ENCODE measurements at places on chromosomes 2 and 18.

DNA sequence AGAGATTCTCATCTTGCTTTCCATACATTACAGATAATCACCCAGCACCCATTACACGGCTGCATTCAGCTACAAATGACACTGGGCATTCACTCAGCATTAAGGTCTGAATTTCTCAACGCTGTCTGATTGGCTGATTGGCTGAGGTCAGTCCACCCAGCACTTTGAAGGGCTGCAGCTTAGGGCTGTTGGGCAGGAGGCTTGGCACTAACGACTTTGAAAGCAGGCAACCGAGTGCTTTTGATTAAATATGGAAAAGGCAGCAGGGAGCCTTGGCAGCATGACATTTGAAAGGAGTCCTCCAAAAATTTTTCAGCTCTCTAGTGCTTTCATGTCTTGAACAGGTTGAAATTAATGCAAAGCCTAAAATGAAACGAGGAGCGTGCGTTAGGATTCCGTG is 253.0 kb downstream of the DCDC2C start:
- no peak for DNase-seq

DNA sequence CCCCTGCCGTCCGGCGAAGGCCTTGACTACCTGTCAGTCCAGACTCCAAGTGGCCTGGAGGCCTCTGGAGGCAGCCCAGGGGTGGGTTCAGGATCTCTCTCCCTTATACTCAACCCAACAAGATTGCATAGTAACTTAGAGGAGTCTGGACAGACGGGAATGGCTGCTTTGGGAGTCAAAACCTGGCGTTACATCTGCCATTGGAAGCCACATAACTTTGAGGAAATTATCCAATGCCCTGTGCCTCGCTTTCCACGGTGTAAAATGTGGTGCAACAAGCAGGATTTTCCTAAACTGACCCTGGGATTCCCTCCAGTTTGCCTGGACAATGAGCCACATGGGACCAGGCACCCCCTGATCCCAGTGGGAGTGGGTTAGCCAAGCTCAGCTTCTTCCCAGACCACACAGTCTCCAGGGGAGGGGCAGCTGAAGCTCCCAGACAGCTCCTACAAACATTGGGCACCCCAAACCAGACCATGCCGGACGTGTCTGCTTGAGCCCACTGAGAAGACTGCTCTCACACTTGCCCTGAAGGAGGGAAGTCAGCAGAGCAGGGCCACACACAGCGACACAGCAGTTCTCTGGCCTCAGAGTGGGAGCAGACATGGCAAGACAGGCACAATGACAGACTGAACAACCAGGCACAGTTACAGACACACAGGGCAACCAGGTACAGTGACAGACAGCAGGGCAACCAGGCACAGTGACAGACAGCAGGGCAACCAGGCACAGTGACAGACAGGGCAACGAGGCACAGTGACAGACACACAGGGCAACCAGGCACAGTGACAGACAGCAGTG is 65.6 kb upstream of the RAB6C start:
- no peak for DNase-seq

DNA sequence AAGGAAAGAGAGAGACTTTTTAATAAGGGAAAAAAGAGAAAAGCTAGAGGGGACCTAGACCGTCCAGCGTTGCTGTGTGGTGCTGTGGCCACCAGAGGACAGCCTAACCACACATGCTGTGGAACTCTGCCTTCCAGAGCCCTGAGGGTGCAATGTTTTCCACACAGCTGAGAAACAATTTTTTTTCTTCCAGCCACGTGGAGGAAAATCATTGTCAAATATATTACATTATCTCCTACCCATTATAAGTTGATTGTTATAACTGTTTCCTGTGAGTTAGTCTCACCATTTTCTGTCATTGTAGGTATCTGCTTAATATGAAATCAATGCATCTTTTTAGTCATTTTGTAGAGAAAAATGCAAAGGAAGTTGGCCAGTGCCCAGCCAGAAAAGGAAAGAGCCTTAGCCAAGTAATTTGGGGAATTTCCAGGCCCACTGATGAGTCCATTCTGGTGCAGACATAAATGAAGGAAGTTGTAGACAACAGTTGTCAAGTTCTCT is 5.9 kb upstream of the MRPL19 start:
- DNase-seq = no peak

DNA sequence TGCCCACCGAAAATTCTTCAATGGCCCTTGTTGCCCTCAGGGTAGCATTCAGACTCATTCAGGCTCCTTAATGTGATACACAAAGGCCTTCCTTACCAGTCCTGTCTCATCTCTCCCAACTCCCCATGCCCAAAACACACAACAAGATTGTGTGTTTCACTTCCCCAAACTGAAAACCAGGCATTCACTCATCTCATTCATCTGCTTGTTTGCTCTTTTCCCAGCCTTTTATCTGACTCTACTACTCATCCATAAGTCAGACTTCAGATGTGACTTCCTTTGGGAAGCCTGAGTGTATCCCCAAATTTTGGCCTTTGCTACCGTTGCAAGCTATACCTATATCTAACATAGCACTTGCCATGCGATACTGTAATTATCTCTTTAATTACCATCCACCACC is 9.7 kb upstream of the SLC39A10 start:
- no peak for DNase-seq

- no peak for DNase-seq
Measured at GRCh38 chr2:45627911-45628310, 16.8 kb upstream of the SRBD1 start.

DNA sequence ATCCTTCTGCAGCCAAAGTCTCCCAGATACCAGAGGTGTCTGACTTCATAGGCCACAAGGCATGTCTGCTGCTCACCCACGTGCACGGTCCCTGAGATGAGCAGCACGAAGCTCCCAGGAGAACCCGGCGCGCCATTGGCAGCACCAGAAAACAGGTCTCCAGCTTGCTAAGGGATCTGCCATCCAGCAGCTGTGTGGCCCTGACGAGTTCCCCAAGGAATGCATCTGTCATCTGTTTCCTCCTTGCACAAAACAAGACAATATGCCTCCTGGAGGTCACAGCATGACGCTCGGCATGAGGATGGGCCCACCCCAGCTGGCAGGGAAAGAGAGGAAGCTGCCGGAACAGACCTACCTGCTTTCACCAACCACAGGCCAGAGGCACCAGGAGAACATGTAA is 29.2 kb downstream of the HS6ST1 start:
- no peak for DNase-seq

DNA sequence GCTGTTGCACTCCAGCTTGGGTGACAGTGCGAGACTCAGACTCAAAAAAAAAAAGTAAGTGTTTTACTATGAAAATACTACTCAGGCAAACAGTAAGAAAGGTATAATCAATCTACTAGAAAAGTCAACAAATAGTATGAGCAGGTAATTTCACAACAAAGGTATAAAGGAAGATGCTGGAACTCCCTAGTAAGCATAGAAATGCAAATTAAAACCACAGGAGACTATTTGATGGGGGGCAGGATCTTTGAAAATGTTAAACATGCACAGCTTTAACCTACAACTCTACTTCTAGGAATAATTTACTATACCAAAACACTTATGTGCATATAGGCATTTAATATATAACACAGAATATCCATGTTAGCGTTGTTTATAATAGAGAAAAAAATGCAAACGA is 24.3 kb upstream of the TNFAIP6 start:
- DNase-seq = no peak

DNA sequence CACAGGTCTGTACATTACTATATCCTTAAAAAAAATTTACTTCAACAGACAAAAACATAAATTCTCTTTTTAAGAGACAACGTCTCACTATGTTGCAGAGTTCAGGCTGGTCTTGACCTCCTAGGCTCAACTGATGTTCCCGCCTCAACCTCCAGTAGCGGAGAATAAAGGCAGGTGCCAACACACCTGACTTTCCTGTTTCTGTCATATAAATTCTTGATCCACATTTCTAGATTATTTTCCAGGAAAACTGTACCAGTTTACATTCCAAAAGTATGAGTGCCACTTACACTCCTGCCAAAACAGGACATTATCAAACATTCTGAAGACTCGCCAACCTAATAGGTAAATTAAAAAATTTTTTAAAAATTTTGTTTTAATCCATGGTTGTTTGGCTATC is 48.6 kb downstream of the PUM2 start:
- DNase-seq = no peak

DNA sequence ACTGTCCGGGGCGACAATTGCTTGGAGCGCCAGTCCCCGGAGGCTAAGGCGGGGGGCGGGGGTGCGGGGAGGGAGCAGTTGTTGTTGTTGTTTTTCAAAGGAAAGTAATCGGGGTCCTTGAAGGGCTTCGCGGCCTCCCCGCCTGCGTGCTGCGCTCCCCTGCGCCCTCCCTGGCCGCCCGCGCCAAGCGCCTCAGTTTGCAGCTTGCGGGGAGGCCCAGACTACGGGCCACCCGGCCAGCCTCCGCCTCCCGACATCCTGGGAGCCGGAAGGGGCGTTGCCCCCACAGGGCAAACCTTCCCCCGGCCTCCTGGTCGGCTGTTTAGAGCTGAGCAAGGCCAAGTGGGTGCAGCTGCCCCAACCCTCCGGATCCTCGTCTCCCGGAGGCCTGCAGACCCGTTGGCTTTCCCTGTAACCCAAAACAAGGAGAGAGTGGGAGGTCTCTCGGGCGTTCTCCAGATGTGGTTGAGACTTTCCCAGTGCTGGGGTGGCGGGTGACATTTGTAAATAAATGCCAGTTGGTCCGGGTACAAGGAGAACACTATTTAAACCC is 3.7 kb upstream of the SIX3 start:
- DNase-seq = peak; percentile 59

DNA sequence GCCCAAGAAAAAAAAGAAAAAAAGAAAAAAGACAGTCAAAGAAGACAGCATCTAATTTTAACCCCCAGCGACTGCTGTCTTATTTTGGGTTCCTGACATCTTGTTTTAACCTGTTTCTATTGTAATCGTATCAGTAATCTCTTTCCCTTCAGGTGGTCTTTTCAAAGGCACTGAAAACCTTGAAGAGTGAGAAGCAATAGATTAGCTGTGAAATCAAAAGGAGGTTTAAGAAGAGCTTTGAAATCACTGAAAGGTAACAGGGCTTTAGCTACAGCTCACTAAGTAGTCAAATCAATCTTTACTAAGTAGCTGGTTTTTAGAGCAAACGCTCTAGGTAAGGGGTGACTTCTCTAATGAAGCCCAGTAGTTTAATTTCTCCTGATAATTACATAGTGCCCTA is 5.4 kb upstream of the TANC1 start:
- no peak for DNase-seq

DNA sequence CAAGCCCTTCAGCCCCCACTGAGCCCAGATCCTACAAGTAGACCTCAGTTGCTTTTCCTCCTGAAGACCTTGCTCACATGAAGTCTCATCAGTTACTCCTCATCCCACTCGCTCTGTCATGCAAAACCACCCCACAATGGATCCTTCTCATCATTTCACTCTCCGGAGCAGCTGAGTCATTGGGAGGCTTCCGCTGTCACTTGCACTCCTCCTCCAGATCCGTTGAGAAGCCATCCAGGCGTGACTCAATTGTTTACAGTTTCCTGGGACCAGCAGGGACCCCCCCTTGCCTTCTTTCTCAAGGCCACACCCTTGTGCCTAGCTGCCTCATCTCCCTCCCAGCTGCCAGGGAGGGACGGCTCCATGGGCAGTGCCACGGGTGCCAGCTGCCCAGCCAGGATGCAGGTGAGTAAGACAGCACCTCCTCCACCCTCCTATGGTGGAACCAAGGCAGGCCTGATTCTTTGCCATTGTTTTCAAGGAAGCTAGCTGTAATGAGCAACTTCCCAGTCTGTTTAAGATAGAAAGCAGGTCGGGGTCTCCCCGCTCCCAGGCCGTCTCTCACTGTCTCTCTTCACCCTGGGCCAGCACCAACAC is 16.3 kb downstream of the GPR55 start:
- no peak for DNase-seq

- DNase-seq = no peak
Measured at GRCh38 chr2:61763605-61764034, 90.2 kb downstream of the FAM161A start.

DNA sequence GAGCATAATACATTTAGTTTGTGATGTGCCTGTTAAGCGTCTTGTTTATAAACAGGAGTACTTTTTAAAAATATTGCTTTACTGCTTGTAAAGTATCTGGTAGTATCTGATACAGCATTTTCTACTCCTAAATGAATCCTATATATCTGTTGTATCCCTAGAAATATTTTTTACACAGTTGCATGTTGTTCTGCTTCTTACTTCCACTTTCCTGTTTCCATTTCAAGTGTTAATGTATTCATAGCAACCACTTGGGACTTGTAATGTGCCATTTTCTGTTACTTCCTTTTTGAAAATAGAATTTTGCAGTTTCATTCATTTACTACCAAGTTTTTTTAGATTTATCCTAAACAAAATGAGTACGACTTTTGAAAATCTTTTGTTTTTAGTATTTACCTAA is 24.9 kb downstream of the CCNT2 start:
- peak; percentile 10 for DNase-seq

- no peak for DNase-seq
Measured at GRCh38 chr18:32355896-32356295, 114.8 kb downstream of the GAREM1 start.

GRCh38 chr2:95269036-95269680 is 5.1 kb upstream of the PROM2 start:
- no peak for DNase-seq

DNA sequence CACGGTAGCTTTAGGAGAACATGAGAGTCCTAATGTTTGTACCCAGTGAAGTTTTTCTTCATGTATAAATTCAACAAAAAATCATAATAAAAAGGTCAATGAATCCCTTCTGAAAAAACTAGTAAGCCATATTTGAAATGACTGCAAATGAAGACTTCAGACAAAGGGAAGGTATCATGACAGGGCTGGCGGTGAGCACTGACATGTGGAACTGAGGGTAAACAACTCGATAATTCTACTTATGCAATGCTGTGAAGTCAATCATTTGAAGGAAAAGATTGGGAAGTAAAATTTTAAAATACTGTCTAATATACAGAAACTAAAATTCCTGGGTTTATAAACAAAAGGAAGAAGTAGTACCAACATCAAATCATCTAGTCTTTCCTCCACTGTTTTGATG is 190.2 kb upstream of the COPS8 start:
- DNase-seq = no peak

DNA sequence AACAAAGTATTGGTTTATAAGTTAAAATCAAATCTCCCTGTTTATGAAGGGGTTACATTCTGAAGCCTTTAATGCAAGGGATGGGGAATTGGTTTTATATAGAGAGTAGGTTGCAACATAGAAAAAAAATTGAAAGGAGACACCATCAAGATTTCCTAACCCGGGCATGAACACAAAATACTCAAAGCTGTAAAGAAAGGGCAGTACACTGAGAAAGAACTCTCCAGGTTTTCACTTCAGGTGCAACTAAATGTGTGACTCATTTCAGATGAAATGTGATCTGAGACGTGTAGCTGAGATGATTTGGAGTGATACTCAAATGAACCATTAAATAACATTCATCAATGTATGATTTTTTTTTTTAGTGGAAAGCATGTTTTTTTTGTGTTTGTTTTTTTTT is 43.6 kb downstream of the SANBR start:
- DNase-seq = no peak

- no peak for DNase-seq
Measured at GRCh38 chr2:148819019-148819585, 55.9 kb upstream of the KIF5C start.

DNA sequence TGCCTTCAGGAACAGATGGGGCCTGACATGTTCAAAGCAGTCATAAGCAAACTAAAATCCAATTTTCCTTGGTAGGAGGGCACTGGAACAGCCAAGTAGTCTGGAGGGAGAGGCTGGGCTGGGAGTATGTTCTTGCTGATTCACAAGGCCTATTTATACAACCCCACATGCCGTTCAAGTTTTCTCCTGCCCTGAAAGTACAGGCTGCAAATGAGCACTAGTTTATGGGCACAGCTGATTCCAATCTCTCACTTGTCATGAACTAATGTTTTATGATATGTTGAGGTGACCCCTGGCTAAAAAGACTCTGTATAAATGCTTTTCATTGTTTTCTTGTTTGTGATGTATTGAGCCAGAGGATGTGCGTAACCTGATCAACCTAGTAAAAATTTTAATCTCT is 183.4 kb upstream of the SRD5A2 start:
- DNase-seq = no peak

Measured in GM06990 (cell line).